ENCODE measurements at places on chromosomes 11 and 22.

GRCh38 chr11:101931692-101932091, 15.4 kb upstream of the ANGPTL5 start:
- no peak overlapping the region for H3K27ac ChIP-seq
- no peaks in the 10 kb centered on the region for H3K36me3 ChIP-seq
- H3K4me3 ChIP-seq: no peak overlapping the region
- DNase-seq: no peak

- H3K36me3 ChIP-seq: peaks cover 4% of the 10 kb centered on the region
- DNase-seq: no peak
- no peak overlapping the region for H3K27ac ChIP-seq
- 0 out of 2 replicates have a peak, but pooled peaks cover 1% of the 10 kb centered on the region for H3K4me1 ChIP-seq
- no peak overlapping the region for H3K4me3 ChIP-seq
- H3K27me3 ChIP-seq: no peaks in the 10 kb centered on the region
Measured at GRCh38 chr11:43732225-43732624, 51.7 kb downstream of the HSD17B12 start.

- no peaks in the 10 kb centered on the region for H3K36me3 ChIP-seq
- H3K27ac ChIP-seq: no peak overlapping the region
- no peak overlapping the region for H3K4me3 ChIP-seq
- no peaks in the 10 kb centered on the region for H3K4me1 ChIP-seq
Measured at GRCh38 chr11:23206741-23207336, 346.6 kb upstream of the CCDC179 start.

DNA sequence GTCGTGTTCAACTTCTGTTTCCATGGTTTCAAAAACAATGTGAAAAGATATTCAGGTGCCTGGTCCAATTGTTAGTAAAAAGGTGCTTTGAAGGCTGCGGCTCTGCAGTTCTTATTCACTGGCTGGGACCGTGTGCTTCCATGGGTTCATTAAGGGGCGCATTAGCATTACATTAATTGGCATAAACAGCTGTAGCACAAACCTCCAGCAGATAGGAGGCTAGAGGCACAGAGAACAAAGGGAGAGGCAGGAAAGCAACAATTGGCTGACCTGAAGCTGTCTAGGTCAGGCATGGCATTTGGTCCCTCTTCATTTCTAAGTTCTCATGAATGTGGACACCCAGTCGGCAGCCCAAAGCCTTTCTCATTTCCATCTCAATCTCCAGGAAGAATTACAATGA, 16.6 kb downstream of the PAK1 start:
- H3K27ac ChIP-seq: no peak overlapping the region
- DNase-seq: no peak
- H3K36me3 ChIP-seq: no peaks in the 10 kb centered on the region
- no peak overlapping the region for H3K4me3 ChIP-seq

GRCh38 chr11:88697139-88697538, 359.6 kb upstream of the CTSC start:
- no peak overlapping the region for H3K4me3 ChIP-seq
- H3K27ac ChIP-seq: no peak overlapping the region
- H3K4me1 ChIP-seq: no peaks in the 10 kb centered on the region
- no peak for DNase-seq
- no peaks in the 10 kb centered on the region for H3K27me3 ChIP-seq

GRCh38 chr11:34632105-34632791, 11.4 kb downstream of the EHF start:
- H3K27me3 ChIP-seq: no peaks in the 10 kb centered on the region
- H3K4me3 ChIP-seq: no peak overlapping the region
- no peaks in the 10 kb centered on the region for H3K4me1 ChIP-seq
- H3K27ac ChIP-seq: no peak overlapping the region
- DNase-seq: no peak

- H3K27ac ChIP-seq: no peak overlapping the region
- H3K36me3 ChIP-seq: no peaks in the 10 kb centered on the region
- no peak overlapping the region for H3K4me3 ChIP-seq
- no peaks in the 10 kb centered on the region for H3K27me3 ChIP-seq
Measured at GRCh38 chr11:34629711-34630110, 8.8 kb downstream of the EHF start.

- no peaks in the 10 kb centered on the region for H3K36me3 ChIP-seq
- H3K4me3 ChIP-seq: no peak overlapping the region
- H3K4me1 ChIP-seq: 0 out of 2 replicates have a peak, but pooled peaks cover 2% of the 10 kb centered on the region
Measured at GRCh38 chr11:125284245-125284850, 119.8 kb downstream of the PKNOX2 start.

DNA sequence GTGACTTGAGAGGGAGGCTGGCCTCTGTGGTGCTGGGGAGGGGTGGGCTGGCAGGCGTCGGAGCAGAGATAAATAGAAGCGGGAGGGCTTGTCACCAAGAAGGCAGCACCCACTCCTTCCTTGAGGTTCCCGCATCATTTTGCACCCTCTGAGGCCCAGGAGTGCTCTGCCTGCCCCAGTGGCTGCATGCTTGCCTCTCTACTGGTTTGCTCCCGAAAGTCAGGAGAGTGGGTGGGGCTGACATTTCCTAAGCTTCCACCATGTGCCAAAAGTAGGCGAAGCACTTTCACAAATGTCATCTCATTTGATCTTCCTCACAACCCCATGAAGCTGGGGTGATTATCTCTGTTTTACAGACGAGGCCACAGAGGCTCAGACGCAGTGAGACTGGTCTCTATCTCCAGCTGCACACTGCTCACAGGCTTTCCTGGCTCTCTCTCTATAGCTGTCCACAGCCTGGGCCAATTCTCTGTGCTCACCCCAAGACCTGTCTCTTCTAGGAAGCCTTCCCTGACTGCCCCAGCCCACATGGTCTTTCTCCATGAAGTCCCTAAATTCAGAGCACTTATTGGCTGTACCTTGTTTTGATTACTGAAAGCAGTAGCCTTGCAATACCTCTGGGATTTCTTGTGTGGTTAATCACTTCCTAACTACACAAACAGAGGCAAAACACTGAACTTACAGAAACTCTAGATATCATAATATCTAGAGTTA, 2.6 kb upstream of the UCP3 start:
- no peak overlapping the region for H3K27ac ChIP-seq
- H3K36me3 ChIP-seq: 0 out of 2 replicates have a peak, but pooled peaks cover under 1% of the 10 kb centered on the region

- no peaks in the 10 kb centered on the region for H3K36me3 ChIP-seq
- H3K4me3 ChIP-seq: no peak overlapping the region
- no peak for DNase-seq
- no peaks in the 10 kb centered on the region for H3K4me1 ChIP-seq
Measured at GRCh38 chr11:79786961-79787360, 346.1 kb upstream of the TENM4 start.

DNA sequence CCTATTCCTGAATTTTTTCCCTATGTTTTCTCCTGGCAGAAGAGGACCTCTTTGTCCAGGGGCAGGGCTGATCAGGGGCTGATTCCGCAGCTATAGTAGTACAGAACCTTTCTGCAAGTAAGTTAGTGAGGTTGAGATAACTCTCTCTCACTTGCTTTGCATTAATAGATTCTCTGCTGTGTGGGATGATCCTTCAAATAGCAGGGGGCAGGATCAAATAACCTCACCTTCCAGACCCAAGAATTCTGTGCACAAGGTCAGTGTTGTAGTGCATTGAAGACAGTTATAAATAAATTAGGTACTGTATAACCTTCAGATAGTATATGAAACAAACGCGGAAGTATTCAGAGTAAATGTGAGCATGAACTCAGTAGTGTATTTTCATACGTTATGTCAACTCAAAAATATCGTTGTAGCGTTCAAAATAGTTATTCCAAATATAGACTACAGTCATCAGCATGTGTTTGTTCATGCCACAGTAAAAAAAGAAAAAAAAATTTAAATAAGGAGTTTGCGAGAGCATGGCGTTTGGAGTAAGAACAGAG, 278 bp downstream of the MMP26 start:
- H3K4me1 ChIP-seq: peaks cover 2% of the 10 kb centered on the region
- no peaks in the 10 kb centered on the region for H3K27me3 ChIP-seq
- no peak for DNase-seq
- no peak overlapping the region for H3K27ac ChIP-seq
- H3K4me3 ChIP-seq: no peak overlapping the region
- no peaks in the 10 kb centered on the region for H3K36me3 ChIP-seq

DNA sequence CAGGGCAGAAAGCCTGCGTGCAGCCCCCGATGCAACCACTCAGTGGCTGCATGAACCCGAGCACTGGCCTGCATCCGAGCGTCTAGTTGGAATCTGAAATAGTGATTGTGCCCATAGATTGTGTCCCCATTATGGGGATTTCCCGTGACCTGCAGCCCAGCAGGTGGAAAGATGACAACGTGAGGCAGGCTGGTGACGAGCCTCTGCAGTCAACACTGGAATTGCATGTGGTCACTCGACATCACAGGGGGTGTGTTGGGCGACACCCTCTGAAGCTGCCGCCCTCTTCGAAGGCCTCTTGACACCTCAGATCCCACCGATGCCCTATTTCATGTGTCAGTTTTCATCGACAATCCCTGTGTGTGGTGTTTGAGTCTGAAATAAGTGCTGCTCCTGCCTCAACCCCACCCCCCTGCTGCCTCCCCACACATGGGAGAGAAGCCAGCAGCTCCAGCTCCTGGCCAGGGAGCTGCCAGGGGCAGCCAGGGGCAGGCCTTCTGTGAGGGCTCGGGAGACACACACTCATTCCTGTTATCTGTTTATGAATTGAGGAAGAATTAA, 172.0 kb upstream of the B3GAT1 start:
- peaks cover 4% of the 10 kb centered on the region for H3K4me1 ChIP-seq
- no peak overlapping the region for H3K4me3 ChIP-seq
- no peaks in the 10 kb centered on the region for H3K27me3 ChIP-seq

GRCh38 chr11:124748100-124748418, 4.0 kb downstream of the VSIG2 start:
- no peak for DNase-seq
- no peaks in the 10 kb centered on the region for H3K36me3 ChIP-seq
- no peak overlapping the region for H3K4me3 ChIP-seq
- peaks cover 13% of the 10 kb centered on the region for H3K4me1 ChIP-seq
- H3K27me3 ChIP-seq: peaks cover 93% of the 10 kb centered on the region

DNA sequence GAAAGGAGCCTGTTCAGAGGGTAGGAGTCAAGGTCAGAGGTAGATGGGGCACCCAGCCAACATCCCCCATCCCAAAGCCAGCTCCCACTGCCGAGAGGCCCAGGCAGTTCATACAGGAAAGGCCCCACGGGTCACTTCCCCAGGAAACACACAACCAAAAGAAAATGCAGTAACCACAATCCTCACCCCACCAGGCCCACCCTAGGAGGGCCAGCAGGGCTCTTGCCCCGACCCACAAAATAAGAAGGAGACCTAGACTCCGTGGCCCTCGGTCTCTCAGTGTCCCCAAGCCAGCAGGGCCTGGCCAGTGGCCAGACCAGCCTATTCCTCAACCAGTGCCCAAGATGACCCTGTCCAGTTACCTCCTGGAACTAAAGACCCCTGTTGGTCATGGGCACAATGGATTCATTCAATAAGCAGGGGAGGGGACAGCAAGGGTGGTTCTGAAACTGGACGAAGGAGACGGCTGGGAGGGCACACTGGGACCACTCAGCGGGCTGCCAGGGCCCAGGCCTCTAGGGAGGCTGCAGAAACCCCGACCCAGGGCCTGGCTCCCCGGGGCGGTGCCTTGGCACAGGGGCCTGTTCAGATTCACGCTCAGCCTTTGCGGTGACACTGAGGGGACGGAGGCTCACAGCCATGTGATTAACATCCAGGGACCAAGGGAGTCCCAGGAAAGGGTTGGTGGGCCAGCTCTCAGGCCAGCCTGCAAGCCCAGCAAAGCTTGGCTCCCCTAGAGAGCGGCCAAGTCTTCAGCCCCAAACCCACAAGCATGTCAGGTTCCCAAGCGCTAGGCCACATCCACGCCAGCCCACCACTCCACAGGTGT, 5.5 kb downstream of the RAB3IL1 start:
- no peak for DNase-seq
- no peaks in the 10 kb centered on the region for H3K36me3 ChIP-seq
- no peaks in the 10 kb centered on the region for H3K27me3 ChIP-seq
- no peak overlapping the region for H3K4me3 ChIP-seq
- no peaks in the 10 kb centered on the region for H3K4me1 ChIP-seq

- no peak overlapping the region for H3K27ac ChIP-seq
- no peak overlapping the region for H3K4me3 ChIP-seq
- no peaks in the 10 kb centered on the region for H3K36me3 ChIP-seq
- H3K4me1 ChIP-seq: 0 out of 2 replicates have a peak, but pooled peaks cover 2% of the 10 kb centered on the region
- no peaks in the 10 kb centered on the region for H3K27me3 ChIP-seq
Measured at GRCh38 chr22:39989633-39990032, 5.1 kb upstream of the FAM83F start.

DNA sequence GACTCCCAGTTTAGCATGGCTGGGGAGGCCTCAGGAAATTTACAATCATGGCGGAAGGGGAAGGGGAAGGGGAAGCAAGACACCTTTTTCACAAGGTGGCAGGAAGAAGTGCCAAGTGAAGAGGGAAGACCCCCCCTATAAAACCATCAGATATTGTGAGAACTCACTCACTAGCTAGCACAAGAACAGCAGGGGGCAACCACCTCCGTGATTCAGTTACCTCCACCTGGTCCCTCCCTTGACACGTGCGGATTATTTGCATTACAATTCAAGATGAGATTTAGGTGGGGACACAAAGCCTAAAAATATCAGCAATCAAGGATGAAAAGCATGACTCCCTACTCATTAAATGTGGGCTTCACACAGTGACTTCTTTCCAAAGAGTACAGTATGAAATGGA, 155.0 kb upstream of the CCDC90B start:
- no peak overlapping the region for H3K27ac ChIP-seq
- no peak overlapping the region for H3K4me3 ChIP-seq
- DNase-seq: no peak
- H3K27me3 ChIP-seq: no peaks in the 10 kb centered on the region
- no peaks in the 10 kb centered on the region for H3K4me1 ChIP-seq

DNA sequence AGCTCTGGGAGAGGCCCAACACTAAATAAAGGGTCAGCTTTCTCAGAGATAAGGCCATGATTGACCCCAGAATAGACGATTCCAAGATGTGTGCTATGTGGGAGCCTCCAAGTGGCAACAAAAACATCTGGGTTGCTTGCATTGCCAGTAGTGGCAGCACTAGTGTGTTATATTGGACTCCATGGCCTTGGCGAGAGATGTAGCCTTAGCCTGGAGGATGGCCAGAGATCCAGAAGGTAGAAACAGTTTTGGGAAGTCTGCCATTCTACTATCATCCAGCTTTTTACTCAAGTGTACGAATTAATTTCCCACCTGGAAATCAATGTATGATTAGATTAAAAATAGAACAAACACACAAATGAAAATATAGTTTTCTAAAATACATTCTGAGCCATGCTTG, 3.0 kb downstream of the OR8D4 start:
- H3K4me1 ChIP-seq: no peaks in the 10 kb centered on the region
- no peaks in the 10 kb centered on the region for H3K36me3 ChIP-seq
- no peaks in the 10 kb centered on the region for H3K27me3 ChIP-seq
- no peak for DNase-seq

DNA sequence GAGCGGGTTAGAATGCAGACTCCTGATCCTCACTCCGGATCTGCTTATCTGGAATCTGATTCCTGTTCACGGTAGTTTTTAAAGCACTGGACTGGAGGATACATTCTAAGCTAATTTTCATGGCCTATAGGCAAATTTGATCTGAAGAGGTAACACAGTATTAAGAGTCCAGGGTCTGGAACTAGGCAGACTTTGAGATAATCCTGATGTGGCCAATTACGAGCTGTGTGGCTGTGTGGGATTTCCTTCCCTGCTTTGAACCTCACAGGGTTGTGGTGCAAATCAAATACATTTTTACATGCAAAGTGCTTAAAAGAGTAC, 285.2 kb downstream of the MIAT start:
- H3K36me3 ChIP-seq: no peaks in the 10 kb centered on the region
- no peaks in the 10 kb centered on the region for H3K4me1 ChIP-seq
- no peak overlapping the region for H3K27ac ChIP-seq
- H3K4me3 ChIP-seq: no peak overlapping the region
- no peak for DNase-seq

Measured in iPS DF 6.9 (cell line).